Cardiac septum (tissue), 1 donor: ENCODE measurements at places on chromosomes 12 and 14. TPM values are rescaled to one million over a fixed set of nuclear protein-coding genes. Genes with fewer than 3 reads are reported as not detected.

DNA sequence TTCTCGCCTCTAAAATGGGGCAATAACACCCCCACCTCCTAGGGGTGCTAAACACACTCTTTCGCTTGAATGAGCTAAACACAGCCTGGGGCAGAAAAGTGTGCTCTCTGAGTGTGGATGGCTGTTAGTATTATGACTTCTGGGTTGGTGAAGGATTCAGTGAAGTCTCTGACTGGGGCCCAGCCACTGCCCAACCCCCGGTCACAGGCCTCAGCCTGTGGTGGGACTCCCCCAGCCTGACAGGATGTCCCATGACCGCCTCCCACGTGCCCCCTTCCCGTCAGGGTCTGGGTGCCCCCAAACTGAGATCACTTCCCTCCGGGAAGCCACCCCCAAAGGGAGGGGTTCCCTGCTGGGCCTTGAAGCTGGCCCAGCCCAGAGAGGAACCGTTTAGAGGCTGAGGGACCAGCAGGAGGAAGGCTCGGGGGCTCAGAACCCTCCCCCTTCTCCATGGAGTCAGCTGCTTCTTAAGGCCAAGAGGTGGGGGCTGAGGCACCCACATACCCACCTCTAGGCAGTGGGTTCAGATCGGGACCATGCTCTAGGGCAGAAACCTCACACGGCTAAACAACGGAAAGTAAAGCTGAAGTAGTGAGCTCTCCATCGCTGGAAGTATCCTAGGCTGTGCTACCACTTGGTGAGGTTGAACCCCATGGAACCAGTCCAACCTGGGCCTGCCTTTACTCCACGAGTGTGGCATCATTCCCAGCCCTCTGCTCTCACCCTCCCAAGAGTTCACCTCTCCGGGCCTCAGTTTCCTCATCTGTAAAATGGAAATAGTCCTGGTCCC is 13.8 kb downstream of the DTX1 start:
- no peak for DNase-seq

DNA sequence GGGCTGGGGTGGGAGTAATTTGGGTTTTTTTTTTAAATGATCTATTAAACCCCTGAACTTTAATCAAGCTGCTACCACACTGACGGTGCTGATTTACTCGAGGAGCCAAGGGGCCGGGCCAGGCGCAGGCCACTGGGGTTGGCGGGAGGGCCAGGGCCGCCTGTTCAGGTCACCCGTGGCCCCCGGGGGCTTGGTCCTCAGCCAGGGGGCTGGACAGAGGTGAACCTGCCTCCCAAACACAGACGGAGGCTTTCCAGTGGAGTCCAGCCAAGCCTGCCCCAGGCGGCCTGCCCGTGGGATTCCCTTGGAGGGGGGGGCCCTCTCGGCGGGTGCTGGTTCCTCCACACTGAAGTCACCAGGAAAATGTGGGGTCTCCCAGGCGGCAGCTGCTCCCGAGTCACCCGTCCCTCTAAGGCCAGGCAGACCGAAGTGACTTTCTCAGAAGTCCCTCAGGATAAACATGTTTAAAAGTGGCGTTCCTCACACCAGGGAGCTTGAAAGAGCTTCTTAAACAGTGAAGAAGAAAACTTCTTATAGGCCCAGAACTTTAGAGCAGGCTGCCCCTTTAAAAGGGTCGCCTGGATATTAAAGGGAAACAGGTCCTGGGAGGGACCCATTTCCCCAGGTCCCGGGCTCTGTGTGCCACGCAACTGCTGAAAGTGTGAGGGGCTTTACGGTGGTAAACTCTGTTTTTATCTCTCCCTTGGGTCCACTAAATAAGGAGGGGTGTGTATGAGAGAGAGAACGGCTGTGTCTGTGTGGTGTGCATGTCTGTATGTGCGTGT is 167.2 kb upstream of the GSC start:
- no peak for DNase-seq

GRCh38 chr14:96663491-96664067 is 133.6 kb upstream of the VRK1 start:
- DNase-seq, result no peak

DNA sequence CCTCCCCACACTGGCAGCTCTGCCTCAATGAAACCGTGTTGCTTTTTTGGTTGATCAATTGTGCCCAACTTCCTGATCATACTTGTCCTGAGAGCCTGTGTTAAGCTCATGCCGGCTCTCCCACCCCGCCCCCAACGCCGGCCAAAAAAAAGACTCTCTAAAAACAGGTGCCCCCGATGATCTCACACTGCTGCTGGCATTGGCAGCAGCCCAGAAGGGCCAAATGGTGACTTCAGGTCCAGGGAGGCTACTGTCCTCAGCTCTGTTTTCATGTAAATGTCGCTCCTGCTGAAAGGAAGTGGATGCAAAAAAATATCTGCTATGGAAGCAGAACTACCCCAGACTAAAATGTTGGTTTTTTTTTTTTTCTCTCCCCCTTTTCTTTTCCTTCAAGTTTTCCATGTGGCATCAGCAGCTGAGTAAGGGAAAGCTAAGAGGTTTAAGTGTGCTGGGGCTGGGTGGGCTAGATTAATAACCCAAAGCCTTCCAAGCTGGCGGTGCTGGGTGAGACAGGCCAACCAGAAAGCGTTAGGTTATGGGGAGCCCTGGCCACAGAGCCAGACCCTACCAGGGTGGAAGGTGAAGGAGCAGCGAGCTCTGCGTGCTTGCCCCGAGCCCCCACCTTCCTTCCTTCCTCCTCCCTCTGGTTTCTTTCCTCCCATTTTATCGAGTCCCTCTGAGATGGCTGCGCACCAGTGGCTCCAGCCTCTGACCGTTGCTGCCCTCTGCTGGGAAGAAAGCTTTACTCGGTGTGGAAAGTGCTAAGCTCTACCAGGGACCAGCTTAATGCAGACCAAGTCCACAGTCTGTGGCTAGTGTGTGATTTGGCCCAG is 396.1 kb downstream of the NRXN3 start:
- DNase-seq, result peak; percentile 84

DNA sequence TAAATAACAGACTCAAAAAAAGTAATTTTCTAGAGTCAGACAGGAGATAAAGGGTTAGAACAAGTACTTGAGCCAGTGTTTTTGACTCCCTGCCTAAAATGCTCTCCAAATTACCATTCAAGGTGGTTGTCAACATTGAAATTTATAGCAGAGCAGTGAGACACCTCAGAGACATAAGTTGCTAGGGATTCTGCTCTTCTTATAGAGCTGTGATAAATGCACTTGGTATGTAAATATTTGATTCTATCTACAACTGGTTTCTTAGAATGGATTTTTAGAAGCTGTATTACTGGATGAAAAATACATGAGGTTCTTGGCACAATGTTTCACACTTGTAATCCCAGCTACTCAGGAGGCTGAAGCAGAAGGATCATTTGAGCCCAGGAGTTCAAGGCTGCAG is 83.9 kb upstream of the OSBPL8 start:
- DNase-seq, result no peak

GRCh38 chr12:103742349-103742932 is 98.6 kb downstream of the NT5DC3 start:
- no peak for DNase-seq

MANSC1 gene
- total RNA-seq, result 9.2 TPM

OXA1L gene
- total RNA-seq, result 111 TPM

TGM1 gene
- 0.48 TPM for total RNA-seq

GRCh38 chr12:100845095-100845494 is 50.5 kb downstream of the ANO4 start:
- no peak for DNase-seq
